ENCODE measurements at places on chromosomes 7 and 10.

- no peak for DNase-seq
Measured at GRCh38 chr7:70836946-70837345, 295.0 kb upstream of the GALNT17 start.

- DNase-seq: no peak
Measured at GRCh38 chr7:41969561-41970105, 266.7 kb upstream of the INHBA start.

DNA sequence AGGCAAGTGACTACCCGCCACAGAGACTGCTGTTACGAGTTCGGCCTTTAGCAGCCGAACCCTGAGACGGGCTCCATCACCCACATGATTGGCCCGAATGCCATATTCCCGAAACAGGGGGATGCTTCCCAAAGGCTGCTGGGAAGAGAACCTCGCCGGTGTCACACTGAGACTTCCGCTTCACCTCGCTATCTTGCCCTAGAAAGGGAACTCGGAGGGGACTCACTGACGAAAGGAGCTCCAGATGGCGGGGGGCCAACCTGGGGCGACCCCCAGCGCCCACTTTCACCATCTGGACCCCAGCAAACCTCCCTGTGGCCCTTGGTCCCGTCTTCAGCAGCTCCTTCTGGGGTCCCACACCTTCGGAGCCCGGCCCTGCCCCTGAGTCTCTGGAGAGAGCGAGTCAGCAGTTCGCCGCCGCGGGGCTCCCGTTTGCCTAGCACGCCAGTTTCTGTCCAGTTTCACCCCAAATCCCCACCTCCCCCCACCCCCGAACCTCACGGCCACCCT lies 529 bp downstream of the HPS1 start:
- no peak for DNase-seq

DNA sequence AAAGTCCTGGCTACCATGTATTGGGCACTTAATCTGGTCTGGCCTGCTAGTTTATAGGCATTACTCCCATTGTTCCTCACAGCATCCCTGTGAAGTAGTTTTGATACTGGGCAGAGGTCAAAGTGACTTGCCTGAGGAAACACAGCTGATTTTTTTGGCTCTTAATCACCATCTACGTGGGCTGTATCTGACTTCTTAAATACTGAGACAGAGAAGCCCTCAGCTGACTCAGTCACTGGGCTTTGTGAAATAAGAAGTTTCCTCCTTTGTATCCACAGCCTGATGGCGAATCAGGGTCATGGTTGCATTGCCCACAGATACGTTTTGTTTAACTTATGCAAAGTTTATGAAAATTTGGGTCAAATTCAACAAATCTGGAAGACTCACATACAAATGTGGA lies 13.2 kb downstream of the TACR2 start:
- no peak for DNase-seq

- DNase-seq: no peak
Measured at GRCh38 chr10:123571978-123572377, 94.2 kb upstream of the GPR26 start.

- no peak for DNase-seq
Measured at GRCh38 chr10:123433539-123433938, 232.6 kb upstream of the GPR26 start.

GRCh38 chr10:103512591-103513379 lies 19.3 kb downstream of the NEURL1 start:
- no peak for DNase-seq

DNA sequence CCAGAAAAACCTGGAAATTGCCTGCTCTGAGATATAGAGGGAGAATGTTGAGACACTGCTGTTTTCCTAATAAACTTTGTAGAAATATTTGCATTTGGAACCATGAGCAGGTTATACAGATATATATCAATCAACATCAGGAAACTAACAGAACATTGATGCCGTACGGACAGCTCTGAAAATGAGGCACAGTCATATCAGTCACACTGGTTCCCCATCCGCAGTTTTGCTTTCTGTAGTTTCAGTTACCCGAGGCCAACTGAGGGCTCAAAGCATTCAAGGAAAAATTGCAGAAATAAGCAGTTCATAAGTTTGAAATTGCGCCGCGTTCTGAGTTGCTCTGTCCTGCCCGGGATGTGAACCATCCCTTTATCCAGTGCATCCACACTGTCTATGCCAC lies 137.9 kb downstream of the KLF6 start:
- DNase-seq: no peak

All from effector memory CD4-positive, alpha-beta T cell (primary cell).